ENCODE measurements at places on chromosomes 6 and 20. TPM values are rescaled to one million over a fixed set of nuclear protein-coding genes. Genes with fewer than 3 reads are reported as not detected.

GFRAL gene
- not detected for total RNA-seq

TOX2 gene
- total RNA-seq = 1.6 TPM

SLC32A1 gene
- not detected for total RNA-seq

VWA7 gene
- 4.8 TPM for total RNA-seq

Data from left cardiac atrium (tissue), 4 donors.